ENCODE measurements at places on chromosomes 12 and 14.

DNA sequence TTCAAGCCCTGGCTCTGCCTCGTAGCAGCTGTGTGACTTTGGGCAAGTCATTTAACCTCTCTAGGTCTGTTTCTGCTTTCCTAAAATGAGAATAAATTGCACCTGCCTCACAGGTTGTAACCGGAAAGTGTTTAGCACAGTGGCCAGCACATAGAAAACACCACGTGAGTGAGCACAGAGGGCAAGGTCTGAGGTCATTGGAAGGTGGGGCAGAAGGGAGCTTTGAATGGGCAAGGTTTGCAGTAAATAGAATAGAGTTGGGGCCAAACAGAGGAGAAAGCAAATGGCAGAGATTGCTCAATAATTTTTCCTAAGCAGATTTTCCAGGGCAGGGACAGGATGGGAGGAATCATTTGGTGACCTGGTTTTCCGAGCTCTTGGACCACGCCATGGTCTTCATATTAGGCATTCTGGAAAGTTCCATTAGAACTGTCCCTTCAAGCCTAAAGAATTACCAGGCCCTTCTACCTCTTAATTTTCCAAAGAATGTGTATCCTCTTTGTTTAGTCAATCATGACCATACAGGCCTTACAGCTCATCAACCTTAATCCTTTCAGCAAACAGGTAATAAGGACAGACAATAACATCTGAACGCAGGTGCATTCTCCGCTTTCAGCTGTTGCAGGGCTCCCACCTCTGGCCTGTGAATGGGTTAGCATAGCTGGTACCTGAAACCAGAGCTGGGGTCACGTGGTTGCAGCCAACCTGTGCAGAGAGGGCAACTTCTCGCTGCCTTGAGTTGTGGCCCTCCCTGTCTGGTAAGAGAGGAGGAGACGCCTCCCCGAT, 53.8 kb downstream of the VWF start:
- no peak for DNase-seq

- DNase-seq = no peak
These were observed 19.7 kb downstream of the SLC41A2 start for GRCh38 chr12:104938371-104938770.

GRCh38 chr14:31270196-31270772, 62.7 kb upstream of the HECTD1 start:
- no peak for DNase-seq

DNA sequence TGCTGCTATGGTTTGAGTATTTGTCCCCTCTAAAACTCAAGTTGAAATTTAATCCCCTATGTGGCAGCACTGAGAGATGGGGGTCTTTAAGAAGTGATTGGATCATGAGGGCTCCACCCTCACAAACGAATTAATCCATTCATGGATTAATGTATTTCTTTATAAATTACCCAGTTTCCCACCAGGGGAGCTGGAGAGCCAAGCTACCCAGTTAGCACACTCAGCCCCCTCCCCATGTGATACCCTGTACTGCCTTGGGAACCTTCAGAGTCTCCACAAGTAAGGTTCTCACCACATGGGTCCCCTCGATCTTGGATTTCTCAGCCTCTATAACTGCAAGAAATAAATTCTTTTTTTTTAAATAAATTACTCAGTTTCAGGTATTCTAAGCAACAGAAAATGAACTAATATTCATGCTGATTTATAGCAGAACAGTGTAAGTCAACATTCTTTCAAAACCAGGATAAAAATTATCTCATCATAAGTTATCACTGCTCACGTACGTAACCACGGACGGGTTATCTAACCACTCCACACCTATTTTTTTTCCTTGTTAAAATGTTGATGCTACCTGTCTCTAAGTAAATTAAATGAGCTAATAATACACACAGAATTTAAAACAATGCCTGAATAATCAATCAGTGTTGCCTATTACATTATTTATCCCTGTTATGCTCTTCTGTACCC, 3.6 kb downstream of the NAP1L1 start:
- DNase-seq = no peak

- no peak for DNase-seq
These were observed 105.9 kb downstream of the PLXNC1 start for GRCh38 chr12:94254270-94254669.
